Femur (tissue), 1 donor: ENCODE measurements at places on chromosomes 5 and 9.

DNA sequence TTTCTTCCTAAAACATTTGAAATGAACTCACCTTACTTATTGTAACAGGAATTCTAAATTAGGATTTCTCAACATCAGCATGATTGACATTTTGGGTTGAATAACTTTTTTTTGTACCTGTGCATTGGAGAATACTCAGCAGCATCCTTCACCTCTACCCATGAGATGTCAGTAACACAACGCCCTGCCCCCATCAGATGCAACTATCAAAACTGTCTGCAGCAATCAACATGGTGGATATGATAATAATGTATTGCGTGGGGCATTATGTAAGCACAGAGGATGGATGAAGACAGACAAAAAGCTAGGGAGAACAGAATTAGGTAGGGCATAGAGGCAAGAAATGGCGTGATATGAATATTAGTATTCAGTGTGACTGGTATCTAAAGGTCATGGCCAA, 94.1 kb downstream of the PLK2 start:
- no peak for DNase-seq

DNA sequence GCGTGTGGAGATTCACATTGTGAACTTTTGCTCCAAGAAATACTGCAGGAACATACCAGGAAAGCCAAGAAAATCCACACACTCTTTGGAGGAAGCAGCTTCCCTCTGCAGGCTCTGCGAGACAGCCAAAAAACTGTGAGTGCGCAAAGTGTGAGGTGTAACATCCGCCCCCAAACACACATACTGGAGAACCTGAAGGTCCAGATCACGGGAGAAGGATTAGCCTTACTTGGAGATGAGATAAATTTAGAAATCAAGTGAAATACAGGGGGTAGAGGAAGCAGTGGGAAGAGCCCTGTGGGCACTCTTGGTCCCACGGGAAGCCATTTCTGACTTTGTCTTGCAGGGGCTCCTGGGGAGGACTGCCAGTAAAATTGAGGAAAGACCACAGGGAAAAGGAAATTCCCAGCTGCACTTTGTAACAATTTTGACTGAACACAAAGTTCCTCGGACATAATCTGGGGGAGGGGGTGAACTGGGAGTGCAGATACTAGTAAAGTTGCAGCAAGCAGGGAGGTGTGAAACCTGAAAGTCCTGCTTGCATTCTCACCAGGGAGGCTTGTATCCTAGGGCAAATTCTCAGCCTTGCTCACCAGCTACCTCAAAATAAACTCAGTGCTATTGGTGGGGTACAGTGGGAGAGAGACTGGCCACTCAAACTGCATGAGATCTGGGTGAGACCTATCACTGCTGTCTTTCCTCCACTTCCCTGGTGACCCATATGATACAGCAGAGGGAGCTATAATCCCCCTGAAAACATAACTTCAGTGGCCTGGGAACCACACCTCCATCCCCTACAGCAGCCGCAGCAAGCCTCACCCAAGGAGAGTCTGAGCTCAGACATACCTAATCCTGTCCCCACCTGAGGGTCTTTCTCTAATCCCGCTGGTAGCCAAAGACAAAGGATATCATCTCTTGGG, 109.1 kb downstream of the ALDH1A1 start:
- no peak for DNase-seq

GRCh38 chr9:113748135-113748534, 128.0 kb upstream of the ZNF618 start:
- no peak for DNase-seq

DNA sequence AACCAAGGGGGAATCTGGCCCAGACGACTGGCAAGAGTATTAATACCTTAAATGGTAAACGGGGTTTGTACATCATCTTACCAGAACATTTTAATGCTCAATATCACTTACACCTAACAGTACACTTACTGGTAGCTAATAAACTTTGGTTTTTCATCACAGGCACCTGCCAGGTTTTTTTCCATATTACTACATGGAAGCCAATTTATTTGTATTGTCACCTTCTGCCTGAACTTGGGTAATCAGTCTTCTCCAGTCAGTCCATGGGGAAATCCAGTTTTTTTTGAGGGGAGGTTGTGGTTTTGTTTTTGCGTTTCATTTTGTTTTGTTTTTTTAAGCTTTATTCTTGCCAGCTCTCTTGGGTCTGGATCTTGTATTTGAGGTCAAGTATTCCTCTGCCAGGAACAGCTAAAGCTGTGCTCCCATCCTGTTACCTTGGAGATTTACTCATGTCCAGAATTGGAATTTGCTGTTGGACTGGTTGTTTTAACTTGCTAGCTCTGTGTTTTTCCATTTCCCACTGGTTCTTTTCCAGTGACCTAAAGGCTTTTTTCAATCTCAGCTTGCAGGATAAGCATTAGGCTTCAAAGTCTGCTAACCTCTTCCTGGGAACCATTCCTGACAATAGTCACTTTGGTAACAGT, 11.1 kb upstream of the NADK2 start:
- no peak for DNase-seq

- DNase-seq, result no peak
Measured at GRCh38 chr5:172173564-172174153, 14.4 kb downstream of the STK10 start.

- DNase-seq, result no peak
Measured at GRCh38 chr5:10648806-10649665, 85.2 kb downstream of the ANKRD33B start.

- no peak for DNase-seq
Measured at GRCh38 chr5:159178978-159179377, 30.4 kb downstream of the RNF145 start.

DNA sequence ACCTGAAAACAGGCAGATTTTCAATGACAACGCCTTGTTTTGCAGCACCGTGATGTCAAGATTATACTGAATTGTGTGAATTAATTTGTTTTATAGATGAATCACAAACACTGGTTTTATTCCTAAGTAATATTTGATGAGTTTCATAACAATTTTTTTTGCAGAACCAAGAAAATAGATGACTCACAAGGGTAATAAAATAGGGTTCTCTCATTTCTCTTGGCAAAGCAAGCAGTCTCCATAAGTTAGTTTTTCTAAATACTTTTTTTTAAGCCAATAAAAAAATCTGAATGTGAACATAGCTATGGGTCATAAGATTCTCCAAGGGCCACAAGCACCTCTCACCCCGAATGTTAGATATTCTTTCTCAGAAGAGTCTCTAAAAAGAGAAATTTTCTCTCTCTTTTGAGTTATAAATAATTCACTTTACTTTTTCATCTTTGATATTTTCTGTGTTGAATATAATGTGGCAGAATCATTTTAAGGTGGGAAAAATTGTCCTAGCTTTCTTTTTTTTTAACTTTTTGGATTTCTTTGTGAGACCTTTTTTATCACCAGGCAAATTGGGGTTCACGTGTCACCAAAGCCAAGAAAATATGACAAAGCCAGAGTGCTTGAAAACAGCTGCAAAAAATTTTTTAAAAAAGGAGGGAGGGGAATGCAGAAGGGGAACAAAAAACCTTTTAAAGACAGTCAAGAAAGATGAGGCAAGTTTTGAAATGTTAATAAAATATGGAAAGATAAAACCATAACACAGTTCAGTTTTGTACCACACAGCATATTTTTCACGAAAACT, 174.6 kb upstream of the DAPK1 start:
- DNase-seq, result no peak
